Activated CD4-positive, alpha-beta T cell treated with anti-CD3 and anti-CD28 coated beads for 24 hours (primary cell): ENCODE measurements at places on chromosomes 6 and 20.

- DNase-seq, result no peak
Measured at GRCh38 chr6:1321738-1322137, 9.8 kb downstream of the FOXQ1 start.

GRCh38 chr6:26311012-26311384 is 54.0 kb upstream of the BTN3A2 start:
- no peak for DNase-seq

GRCh38 chr6:69063401-69063800 is 428.3 kb downstream of the ADGRB3 start:
- no peak for DNase-seq

DNA sequence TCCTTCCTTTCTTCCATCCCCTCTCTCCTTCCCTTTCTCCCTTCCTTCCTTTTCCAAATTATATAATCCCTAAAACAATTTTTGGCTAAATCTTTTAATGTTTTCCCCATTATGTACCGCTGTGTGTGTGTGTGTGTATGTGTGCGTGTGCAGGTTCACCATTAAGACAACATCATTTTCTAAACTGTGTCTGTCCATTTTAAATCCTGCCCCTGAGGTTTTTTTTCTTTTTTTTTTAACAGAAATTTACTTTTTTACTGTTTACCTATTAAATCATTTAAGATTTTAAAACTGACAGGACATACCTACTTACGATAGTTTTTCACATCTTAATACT is 366.3 kb upstream of the EPHA7 start:
- DNase-seq, result no peak

DNA sequence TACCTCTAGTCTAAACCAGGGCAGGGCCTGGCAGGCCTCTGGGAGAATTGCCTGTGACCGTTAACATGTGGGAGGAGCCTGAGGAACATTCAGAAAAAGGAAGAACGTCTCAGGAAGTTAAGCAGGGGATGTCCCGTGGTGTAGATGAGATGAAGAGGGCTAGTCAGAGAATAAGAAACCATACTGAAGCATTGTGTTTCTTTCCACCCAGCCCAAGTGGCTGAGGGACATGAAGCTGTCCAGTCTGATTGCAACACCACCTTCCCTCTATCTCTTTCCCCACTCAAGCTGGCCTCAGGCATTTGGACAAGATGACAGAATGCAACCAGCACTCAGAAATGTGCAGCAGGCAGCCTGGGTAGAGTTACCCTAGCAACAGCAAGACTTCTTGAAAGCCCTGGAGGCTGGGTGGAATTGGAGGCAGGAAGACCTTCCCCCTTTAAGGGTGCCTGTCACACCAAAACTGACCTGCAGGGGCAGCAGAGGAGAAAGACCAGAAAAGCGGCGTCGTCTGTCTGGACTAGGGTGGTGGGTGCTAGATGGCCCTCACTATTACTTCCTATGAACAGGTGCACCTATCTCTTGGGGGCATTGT is 186.1 kb downstream of the UNC5CL start:
- DNase-seq, result peak; percentile 10

DNA sequence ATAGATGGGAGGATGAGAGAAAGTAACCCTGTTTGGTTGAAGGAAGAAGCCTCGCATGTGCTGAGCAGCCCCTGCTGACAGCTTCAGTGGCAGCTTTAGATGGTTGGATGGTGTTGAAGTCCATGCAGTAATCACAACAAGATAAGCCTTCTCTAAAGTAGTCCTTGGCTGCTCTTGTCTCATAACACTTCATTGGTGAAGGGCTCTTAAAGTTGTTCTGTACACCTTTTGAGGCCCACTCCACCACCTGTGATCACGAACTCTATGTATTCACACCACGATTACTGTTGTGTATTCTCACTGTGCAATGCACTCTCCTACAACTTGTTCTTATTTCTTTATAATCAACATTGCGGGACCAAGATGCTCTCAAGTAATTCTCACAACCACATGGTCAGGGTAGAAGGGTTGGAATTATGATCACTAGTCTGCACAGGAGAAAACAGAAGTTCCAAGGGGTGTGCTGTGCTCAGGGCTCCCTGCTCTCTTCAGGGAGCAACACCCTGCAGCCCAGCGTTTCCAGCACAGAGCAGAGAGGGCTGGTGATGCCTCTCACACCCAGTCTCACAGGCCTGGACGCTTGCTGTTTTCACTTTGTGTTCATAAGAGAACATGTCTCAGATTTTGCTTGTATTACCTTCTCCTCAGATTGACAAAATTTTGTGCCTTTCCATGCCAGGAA is 294.4 kb downstream of the SMOC2 start:
- no peak for DNase-seq

DNA sequence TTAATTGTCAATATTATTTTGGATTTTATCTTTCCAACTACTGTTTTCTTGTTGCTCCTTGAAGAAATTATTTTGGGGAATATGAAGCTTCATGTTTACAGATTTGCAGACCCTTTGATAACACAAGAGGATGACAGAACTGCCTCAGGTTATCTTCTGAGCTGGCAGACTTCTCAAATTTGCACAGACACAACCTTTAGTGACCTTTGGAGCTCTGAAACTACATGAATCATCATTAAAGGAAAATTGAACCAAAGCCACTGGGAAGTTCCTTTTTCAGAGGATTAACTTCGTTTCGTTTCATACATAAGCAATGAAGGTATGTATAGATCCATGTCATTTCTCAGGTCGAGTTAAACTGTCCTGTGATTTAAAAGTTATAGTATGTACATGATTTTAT is 85.9 kb downstream of the FBXO5 start:
- DNase-seq, result no peak

- DNase-seq, result no peak
Measured at GRCh38 chr6:157651731-157652490, 171.1 kb upstream of the SNX9 start.

- DNase-seq, result no peak
Measured at GRCh38 chr6:124441450-124441849, 520.8 kb upstream of the RNF217 start.

GRCh38 chr6:31797588-31797987 is 2.0 kb upstream of the VARS1 start:
- no peak for DNase-seq

DNA sequence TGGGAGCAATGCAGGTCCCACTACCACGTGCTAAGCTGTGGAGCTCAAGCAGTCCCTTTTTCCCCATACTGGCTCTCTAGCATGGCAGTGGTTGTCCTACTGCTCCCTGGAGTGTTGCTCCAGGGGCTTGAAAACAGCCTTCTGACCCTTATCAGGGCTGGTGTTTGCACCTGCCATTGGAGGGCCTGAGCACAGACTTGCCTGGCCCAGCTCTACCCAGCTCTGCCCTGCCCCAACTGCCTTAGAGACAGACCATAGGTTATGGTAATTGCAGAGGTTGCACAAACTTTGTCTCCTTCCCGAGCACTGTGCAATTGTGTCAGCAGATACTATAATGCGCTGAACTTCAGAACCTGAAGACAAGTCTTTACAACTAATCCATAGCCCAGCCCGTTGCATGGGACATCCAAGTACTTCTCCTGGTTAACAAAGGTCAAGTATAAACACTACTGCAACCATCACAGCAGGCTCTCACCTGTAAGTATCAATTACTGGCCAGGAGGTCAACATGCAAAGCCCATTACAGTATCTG is 58.7 kb downstream of the PDSS2 start:
- no peak for DNase-seq

DNA sequence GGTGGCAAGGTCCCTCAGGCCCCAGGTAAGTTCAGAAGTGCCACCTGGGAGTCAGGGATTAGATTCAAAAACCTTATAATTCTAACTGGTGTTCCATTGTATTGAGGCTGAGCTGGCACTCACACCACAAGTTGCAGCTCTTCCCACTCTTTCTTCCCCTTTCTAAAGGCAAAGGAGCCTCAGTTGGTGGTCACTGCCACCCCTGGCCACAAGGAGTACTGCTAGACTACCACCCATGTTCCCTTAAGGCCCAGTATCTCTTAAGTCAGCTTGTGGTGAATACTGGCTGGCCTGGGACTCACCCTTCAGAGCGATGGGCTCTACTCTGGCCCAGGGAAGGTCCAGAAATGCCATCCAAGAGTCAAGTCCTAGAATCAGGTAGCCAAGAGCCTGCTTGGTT is 421.1 kb upstream of the KHDRBS2 start:
- DNase-seq, result no peak

DNA sequence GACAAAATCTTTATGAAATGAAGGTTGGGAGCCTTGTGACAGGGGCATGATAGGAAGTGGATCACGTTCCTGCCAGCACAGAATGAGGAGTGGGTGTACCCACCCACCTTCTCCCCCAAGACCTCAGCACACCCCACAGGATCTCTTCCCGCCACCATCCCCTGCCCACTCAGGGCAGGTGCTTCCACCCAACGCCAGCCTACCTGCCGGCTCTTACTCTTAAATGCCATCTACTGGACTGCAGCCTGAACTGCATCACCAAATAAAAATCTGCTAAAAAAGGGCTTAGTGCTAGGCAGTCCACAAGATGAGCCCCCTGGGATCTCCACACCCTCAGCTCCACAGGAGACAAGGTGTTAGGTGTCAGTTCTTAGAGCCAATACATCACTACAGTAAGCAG is 20.6 kb downstream of the DTNBP1 start:
- DNase-seq, result no peak

DNA sequence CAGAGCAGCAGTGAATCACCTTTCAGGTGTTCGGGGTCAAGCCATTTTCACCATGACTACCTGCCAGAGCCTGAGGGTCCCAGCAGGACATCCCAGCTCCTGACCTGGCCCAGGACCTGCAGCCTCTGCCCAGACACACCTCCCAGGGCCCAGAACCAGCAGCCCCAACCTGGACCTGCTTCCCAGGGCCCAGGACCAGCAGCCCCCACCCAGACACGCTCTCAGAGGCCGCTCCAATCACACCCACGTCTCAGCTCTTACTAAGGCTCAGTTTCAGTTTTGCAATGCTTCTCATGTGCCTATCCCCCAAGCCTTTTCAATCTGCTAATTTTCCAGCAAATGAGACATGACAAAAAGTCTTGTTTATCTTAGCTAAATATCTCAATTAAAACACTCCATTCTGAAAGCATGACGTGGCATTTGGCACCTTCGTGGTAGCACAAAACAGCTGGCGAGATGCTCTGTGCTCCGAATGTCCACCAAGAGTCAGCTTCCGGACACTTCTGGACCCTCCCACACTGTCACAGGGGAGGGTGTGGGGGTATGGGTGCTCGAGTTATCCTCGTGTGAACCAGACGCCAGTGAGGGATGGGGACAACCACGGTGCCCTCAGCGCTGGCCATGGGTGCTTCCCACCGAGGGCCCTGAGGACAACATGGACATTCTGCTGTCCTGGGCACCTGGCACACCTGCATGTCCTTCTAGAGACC is 253.2 kb downstream of the DLL1 start:
- no peak for DNase-seq

DNA sequence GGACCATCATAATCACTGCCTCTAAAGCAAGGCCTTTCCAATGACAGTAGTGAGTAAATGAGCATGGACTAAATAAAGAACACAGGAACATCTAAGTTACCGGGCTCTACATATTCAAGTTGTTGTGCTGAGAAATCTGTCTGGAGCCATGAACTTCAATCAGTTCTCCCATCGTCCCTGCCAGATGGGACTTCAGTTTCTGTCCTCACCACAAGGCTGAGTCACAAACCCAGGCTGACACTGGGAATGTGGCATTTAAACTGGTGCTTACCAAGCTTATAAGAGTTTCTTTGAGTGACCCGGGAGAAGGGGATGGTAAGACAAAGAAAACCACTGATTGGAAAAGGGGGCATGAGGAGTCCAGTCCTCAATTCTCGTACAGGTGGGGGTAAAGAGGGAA is 497.0 kb downstream of the MAFB start:
- DNase-seq, result no peak

DNA sequence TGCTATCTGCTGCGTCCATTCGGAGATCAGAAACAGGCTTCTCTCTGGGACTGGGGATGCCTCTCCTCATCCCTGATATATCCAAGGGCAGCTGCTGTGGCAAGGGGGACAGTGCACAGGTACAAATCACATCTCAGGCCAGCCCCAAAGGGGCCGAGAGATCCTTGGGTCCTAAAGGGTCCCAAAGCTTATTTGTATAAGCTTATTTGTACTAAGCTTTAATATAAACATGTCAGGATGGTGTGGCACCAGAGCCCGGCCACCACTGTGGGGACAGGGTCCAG is 45.3 kb downstream of the FGD2 start:
- no peak for DNase-seq

DNA sequence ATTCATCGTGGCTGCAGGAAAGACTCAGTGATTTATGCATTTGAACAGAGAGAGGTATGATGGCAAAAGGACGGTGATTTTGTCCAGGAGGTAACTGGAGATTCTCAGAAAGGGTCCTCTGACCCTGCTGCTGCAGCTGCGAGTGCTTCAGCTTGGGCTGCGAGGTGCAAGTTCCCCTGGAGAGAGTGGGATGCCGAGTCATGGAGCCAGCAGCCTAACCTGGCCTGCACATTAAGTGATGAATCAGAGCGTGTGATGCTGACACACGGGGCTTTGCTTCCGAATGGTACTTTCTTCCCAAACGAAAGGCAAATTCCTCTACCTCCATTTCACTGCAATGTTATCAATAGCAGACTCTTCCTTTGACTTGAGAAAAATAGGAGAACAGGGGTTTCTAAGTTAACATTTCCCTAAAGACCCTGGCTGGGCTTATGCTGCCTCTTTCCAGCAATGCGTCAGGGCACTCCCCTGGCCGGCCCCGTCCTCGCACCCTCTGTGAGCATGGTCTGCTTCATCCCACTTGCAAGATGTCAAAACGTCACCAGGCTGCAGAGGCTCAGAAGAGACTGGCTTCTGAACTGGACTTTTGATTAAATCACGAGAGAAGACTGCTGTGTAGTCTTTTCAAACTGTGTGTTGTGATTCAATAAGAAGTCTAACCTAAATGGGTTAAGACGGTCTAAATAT is 628.0 kb upstream of the AGPAT4 start:
- no peak for DNase-seq

DNA sequence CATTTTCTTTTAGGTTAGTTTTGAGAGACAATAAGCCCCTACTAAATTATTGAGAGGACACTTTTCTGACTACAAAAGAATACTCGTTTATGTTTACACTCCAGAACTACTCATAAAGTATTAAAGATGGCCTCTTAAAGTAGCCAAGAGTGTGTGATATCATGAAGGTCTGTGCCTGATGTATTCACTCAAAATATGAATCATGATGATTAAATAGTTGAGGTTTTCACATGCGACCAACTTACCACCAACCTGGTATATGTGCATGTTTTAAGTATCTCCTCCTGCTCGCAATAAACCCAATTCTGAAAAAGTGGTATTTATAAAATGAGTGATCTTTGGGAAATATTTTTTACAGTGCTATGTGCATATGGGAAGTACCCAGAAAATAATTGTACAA is 43.9 kb downstream of the IL20RA start:
- no peak for DNase-seq

DNA sequence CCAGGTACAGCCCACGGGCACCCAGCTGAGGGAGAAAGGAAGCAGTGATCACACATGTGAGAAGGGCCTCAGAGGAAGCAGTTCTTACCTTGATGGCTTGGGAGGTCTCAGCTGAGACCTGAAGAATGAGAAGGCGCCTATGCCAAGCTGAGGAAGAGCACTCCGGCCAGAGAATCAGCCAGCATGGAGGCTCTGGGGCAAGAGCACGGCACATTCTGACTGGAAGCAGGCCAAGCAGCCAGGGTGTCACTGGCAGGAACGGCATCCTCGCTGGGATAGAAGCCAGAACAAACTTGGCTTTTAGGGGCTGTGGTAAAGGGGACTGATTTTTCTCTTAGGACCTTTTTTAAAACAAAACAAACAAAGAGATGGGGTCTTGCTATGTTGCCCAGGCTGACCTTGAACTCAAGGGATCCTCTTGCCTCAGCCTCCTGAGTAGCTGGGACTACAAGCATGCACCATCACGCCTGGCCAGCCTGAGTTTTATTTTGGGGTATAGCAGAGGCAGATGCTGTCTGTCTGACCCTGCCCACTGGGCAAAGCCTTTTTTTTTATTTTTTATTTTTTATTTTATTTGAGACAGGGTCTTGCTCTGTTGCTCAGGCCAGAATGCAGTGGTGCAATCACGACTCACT is 17.6 kb downstream of the GHRH start:
- no peak for DNase-seq
